ENCODE measurements at places on chromosomes 7 and 10.

GRCh38 chr10:60534761-60535389 lies 145.2 kb upstream of the ANK3 start:
- no peak for DNase-seq

DNA sequence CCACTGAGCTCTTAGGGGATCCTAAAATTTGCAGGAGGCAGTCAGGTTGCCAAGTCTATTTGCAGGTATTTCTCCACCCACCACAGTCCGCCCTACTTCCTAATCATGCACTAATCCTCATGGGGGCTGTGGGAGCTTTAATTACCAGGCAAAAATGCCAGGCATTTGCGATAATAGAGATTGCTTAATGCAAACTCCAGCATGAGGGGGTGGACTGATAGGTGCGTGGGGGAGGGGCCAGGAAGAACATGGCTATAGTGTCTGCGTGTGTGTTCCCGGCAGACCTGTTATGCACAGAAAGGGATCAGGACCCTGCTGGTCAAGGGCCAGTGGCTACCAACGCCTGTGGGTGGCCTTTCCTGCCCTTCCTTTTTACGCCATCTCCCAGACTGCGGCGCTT lies 15.6 kb upstream of the AQP1 start:
- no peak for DNase-seq

- DNase-seq = no peak
Measured at GRCh38 chr7:158270856-158271413, 316.7 kb downstream of the PTPRN2 start.

DNA sequence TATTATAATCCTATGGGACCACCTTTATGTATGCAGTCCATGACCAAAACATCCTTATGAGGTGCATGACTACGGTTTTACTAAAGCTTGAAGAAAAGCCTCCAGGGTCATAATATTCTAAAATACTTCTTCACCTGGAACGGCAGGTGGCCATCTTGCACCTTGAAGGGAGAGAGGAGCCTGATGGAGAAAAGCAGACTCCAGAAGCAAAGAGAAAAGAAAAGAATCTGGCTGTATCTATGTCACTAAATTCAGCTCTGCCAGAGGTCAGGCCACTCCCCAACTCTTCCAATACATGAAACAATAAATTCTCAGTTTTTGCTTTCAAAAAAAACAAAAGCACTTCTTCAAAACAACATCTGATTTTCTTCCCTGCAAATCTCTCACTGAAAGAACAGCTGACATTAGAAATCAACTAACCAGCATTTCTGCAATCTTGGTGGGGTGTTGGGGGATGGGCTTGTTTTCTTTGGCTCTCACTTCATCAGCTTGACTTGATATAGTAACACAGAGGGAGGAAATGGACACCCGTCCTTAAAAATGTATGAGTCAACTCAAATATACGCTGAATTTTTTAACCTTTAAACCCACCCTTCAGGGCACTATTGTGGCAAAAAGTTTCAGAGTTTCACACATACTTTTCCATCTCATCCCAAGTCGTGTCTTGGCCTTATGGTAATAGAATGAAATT lies 21.7 kb downstream of the HIBADH start:
- DNase-seq = no peak

- no peak for DNase-seq
Measured at GRCh38 chr10:35388197-35388596, 51.9 kb downstream of the CCNY start.

- DNase-seq = no peak
Measured at GRCh38 chr10:43024942-43025700, 51.7 kb upstream of the RET start.

DNA sequence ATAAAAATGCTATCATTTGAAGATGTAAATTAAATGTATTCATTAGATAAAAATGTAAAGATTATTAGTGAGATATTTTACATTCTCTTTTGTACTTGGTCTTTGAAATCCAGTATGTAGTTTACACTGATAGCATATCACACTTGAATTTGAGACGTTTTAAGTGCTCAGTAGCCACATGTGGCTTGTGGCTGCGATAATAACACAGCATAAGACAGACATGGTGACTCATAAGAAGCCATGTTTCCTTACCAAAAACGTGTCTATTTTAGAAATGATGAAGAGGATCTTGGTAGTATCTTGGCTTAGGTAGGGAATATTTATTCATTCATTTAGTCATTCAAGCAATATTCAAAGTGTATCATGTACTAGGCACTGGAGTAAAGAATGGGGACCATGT lies 149.3 kb downstream of the POU6F2 start:
- DNase-seq = no peak

All from tibial nerve (tissue), 4 donors.